Skeletal muscle tissue (tissue), 5 donors: ENCODE measurements at places on chromosomes 2 and 18. TPM values are rescaled to one million over a fixed set of nuclear protein-coding genes. Genes with fewer than 3 reads are reported as not detected.

MEP1B gene
- total RNA-seq, result not detected

SLC14A1 gene
- total RNA-seq, result 14.6 TPM

TXNDC9 gene
- 26.6 TPM for total RNA-seq

IL1A gene
- total RNA-seq, result not detected

ALLC gene
- not detected for total RNA-seq

EPB41L3 gene
- 79.9 TPM for total RNA-seq

TRIM43 gene
- total RNA-seq, result not detected

ABCA12 gene
- total RNA-seq, result not detected

PCGF1 gene
- 6.8 TPM for total RNA-seq
